ENCODE measurements at places on chromosomes 1 and 21.

DNA sequence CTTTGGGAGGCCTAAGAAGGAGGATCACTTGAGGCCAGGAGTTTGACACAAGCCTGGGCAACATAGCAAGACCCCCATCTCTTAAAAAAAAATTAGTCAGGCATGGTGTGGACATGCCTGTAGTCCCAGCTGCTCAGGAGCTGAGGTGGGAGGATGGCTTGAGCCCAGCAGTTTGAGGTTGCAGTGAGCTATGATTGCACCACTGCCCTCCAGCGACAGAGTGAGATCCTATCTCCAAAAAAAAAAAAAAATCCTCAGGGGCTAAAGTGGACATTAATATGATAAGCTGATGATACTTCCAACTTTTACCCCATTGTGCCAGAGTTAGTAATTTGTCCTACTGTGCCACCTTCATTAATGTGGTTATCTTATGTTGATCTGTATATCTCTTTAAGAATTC lies 327.8 kb upstream of the FMN2 start:
- no peak for DNase-seq

GRCh38 chr1:30600706-30601105 lies 122.7 kb downstream of the MATN1 start:
- DNase-seq = no peak

GRCh38 chr1:43067977-43068751 lies 103.9 kb downstream of the EBNA1BP2 start:
- DNase-seq = no peak

DNA sequence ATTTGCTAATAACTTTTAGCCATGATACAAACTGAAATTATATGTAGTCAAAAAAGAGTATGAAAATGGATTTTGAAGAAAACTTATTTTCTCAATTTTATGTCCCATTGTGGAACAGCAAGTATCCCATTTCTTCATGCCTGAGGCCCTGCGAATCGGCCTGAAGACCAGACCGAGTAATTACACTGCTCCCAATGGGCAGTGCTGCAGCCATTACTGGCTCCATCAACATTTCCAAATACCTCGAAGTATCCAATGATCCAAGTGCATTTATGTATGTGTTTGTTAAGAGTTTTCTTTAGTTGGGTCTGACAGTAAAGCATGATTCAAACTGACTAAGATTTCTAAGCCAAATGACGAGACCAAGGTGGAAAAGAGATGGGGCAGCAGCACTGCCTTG lies 44.4 kb downstream of the HSF2BP start:
- DNase-seq = no peak

DNA sequence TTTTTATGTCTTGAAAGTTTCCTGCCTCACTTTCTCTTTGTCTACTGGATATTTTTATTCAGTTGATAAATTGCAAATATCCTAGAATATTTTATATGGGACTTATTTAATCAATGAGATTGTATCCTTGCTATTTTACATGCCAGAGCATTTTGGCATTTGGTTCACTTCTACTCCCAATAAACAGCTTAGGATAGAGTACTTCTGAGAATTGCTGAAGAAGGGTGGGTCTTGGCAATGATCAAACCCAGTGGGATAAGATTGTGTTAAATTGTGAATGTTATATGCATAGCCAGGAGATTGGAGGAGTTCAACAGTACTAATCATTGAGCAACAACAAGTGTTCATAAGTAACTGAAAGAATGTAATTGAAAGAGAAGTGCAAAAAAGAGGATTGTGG lies 60.1 kb downstream of the SDCCAG8 start:
- DNase-seq = no peak
